Head of caudate nucleus (tissue), 42 donors: ENCODE measurements at places on chromosomes 5 and 9.

GRCh38 chr5:137563301-137563645, 64.1 kb upstream of the SPOCK1 start:
- no peak for DNase-seq

DNA sequence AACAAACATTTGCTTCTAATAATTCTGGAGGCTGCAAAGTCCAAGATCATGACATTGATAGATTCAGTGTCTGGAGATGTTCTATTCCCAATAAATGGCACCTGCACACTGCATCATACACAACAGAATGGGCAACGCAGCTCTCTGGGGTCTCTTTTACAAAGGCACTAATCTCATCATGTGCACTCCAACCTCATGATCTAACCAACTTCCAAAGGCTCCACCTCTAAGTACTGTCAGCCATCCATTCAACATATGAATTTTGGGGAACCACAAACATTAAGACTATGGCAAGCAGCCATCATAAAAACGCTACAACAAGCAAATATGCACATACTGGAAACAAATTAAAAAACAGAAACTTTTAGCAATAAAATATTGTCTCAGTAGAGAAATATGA, 121.1 kb downstream of the CYLC2 start:
- DNase-seq, result no peak

GRCh38 chr5:123036391-123037103, at the start of gene PPIC:
TSS of gene PPIC (minus strand) at chr5:123036725. CDS start at chr5:123036625, 100 bp downstream.
- peak; percentile 56 for DNase-seq

DNA sequence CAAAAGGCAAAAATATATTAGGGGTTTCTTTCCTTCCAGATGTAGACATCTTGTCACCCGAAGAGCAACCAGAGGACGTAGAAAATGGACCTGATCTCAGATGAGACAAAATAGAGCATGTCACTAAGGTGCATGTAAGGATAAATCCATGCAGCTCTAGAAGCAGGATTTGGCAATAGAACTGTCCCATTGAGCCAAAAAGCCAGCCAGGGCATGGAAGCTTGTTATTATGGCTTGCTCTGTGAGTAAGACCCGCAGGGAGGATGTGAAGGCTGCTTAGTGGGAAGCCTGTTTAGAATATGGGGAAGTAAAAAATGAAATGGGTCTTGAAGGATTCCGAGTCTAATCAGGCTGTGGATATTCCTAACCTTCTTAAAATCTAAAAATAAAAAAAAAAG, 165.6 kb upstream of the MPDZ start:
- no peak for DNase-seq

- no peak for DNase-seq
These were observed 295.6 kb downstream of the ADGRV1 start for GRCh38 chr5:90854169-90854568.

DNA sequence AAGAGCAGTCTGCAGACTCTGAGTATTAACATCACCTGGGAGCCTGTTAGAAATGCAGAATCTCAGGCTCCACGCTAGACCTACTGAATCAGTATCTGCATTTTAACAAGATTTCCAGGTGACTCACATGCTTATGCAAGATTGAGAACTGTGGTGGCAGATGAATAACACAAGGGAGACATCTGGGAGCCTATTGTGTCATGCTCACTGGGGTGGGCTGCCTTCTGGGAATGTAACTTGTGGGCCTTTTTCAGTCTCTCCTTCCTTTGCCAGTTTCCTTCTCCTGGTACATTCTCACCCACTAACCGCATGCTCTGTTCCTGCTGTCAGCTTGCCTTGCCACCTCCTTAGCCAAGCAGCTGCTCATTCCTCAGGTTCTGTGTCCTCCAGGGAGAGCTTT, 176.6 kb upstream of the C9orf72 start:
- DNase-seq, result peak; percentile 19
